ENCODE measurements at places on chromosomes 1 and 21. TPM values are rescaled to one million over a fixed set of nuclear protein-coding genes. Genes with fewer than 3 reads are reported as not detected.

Gene CYP4Z1
- not detected for total RNA-seq

Gene DNALI1
- total RNA-seq, result 0.41 TPM

DNA sequence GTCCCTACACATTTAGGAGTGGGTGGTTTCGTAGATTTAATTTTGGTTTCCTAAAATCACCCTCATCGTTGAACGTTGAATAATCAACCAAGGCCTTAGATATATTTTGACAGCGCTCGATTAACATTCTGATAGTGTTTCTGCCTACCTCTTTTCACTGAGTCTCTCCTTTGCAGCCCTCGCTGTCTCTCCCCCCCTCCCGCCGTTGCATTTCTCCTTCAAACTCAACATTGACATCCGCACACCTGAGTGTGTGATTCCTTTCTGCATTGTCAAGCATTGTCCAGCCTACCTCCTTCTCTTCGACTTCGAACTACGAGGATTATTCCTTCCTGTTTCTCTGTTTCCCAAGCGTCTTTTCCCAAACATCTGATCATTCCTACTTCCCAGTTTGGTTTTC lies 1.8 kb upstream of the ADAMTS1 start:
- DNase-seq, result no peak

GRCh38 chr1:47972864-47973432 lies 24.2 kb downstream of the TRABD2B start:
- DNase-seq, result no peak

- peak; percentile 36 for DNase-seq
Measured at GRCh38 chr1:214551436-214552173, at the start of gene PTPN14. Gene PTPN14 (minus strand): TSS chr1:214551602. CDS start chr1:214464803, 86,799 bp downstream.

GRCh38 chr1:243455760-243456651 lies 200.2 kb downstream of the SDCCAG8 start:
- DNase-seq, result no peak

Gene TRIM58
- 0.21 TPM for total RNA-seq

Gene RNU1-1
- 1,278 TPM for total RNA-seq

DNA sequence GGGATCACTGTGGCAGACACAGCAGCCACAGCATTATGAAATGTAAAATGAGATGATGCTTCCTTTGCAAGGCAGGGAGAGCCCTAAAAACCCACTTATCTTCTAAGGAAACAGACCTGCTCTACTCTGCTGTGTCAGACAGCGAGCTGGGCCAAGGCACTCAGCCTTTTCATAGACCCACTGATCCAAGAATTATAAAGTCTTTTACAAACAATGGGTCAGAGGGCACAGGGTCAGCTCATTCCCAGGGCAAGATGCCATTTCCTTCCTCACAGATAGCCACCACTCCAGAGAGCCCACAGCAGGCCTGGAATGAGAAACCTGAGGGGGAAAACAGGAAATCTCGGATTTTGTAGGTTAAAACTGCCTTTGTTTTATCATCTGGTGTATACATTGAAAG lies 42.9 kb downstream of the CASQ2 start:
- no peak for DNase-seq

Gene CNKSR1
- 1.1 TPM for total RNA-seq

Gene GABRD
- total RNA-seq, result not detected

GRCh38 chr1:55375617-55376258 lies 160.6 kb upstream of the USP24 start:
- DNase-seq, result peak; percentile 52

DNA sequence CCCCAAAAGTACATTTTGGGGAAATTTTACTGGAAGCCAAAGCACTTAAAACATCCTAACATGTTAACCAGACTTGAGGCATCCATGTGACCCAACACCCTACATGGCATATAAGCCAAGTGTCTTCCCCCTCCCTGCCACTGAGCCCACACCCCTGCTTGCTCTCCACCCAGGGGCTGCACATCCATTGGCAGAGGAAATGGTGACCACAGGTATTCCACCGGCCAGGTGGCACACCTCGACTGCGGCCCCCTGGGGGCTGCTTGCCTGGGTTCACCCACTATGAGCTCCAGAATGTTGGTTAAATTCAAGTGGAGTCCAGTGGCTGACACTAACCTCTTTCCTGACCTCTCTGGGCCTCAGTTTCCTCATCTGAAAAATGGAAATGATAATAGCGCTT lies 64.4 kb upstream of the FAM20B start:
- DNase-seq, result no peak

- no peak for DNase-seq
Measured at GRCh38 chr1:11397151-11397901, 81.6 kb upstream of the DISP3 start.

DNA sequence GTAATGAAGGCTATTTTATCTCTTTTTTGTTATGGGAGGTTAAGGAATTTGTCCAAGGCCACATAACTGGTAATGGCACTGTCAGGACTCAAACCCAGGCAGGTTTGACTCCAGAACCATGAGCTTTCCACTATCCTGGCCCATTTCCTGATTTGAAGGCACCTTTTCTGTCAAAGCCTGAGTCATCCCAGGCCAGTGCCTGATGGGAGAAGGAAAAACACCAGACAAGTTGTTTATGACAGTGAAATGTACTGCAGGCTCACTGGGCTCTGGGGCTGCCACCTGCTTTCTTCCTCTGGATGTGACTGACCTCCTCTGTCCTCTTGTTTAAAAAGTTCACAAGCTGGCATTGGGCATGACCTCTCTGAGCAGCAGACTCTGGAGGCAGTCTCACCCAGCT lies 71.8 kb upstream of the SPATA6 start:
- DNase-seq, result no peak

Gene TPRG1L
- total RNA-seq, result 12.5 TPM

GRCh38 chr1:101460739-101461138 lies 223.9 kb downstream of the S1PR1 start:
- no peak for DNase-seq

GRCh38 chr21:38987633-38988508 lies 182.1 kb downstream of the ETS2 start:
- no peak for DNase-seq

Gene ANGPTL1
- total RNA-seq, result not detected

Gene KRTAP26-1
- not detected for total RNA-seq

GRCh38 chr1:207830788-207831187 lies 78.9 kb downstream of the CD46 start:
- DNase-seq, result no peak

Gene COL8A2
- 0.07 TPM for total RNA-seq

DNA sequence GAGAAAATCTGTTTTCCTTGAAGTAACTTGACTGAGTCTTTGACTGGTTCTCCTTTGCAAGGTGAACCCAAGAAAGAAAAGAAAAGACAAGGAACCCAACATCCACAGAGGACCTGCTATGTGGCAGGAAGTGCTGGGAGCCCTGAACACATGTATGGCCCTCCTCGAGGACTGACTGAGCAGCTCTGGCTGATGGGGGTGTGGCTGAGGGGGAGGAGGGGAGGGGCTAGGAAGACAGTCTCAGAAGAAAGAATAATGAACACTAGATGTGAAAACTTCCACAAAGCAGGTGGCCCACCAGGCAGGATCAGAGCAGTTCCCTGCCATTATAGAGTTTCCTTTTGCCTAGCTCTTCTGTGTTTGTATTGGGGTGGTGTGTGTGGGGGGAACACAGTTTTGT lies 26.1 kb downstream of the NENF start:
- no peak for DNase-seq

DNA sequence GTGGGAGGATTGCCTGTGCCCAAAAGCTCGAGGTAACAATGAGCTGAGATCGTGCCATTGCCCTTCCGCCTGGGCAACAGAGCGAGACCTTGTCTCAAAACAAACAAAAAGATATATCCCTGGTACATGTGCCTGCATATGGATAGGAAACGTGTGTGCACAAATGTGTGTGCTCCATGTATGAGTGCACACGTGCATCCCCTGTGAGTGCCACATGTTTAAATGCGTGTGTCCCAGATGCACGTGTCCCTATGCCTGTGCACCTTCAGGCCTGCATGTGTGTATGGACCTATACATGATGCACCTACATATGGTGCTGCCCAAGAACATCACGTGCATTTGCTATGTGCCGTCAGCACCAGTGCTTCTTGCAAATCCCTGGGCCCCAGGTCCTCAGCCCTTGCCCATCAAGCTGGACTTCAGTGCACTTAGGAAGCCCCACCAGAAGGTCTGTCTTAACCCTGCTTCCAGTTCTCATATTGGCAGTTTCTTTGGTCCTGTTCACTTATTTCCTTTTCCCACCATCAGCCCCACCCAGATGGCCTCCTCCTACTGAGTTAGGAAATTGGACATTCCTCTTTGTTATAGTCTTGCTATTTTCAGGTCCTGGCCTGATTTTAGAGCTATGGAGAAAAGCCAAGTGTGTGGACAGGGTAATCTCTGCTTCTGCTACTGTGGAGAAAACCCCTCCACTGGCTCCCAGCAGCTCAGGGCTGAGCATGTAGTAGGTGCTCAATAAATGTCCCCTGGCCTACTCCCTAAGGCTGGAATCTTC lies 15.4 kb downstream of the TIE1 start:
- no peak for DNase-seq

GRCh38 chr1:192726820-192727504 lies 81.9 kb upstream of the RGS2 start:
- DNase-seq, result no peak

DNA sequence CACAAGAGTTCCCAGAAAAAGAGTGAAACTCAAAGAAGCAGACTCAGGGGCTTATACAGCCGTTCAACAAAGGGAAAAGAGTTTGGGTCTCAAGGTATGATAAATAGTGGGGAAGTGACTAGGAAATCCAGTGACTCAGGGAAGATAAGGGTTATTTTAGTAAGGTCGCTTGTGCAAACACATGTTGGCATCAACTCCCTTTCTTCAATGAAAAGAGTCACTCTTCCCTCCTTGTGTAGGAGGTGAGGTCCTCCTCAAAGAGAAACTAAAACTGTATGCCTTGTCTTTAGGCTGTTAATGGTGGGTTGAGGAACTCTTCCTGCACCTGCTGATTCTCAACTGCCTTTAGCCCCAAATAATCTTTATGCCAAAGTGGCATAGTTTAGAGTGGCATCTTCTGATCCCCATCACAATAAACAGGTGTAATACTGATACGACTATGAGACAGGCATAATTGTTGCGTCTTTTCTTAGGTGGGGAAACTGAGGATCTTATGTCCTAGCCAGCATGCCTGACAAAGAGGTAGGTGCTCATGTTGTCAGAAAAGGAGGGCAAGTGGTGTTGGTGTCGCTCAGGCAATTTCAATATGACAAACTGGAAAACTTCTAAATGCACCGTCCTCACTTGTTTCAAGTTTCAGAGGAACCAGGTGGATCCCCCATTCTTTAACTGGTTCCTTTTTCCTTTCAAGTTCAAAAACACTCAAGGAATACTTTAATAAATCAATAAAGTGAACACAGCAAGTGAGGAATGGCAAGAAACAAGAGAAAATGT lies 294.1 kb upstream of the RUNX1 start:
- DNase-seq, result no peak

GRCh38 chr1:64839732-64840405 lies 95.0 kb downstream of the RAVER2 start:
- no peak for DNase-seq

Measured in activated T-cell treated with anti-CD3 and anti-CD28 coated beads, Interleukin-2, amount 50 U/mL, for 72 hours (primary cell).